ENCODE measurements at places on chromosomes 1 and 21. TPM values are rescaled to one million over a fixed set of nuclear protein-coding genes. Genes with fewer than 3 reads are reported as not detected.

The PDC gene
- total RNA-seq: not detected

The CBR3 gene
- total RNA-seq: 23.6 TPM

The MANEAL gene
- total RNA-seq: 13.1 TPM

The TFF3 gene
- not detected for total RNA-seq

The RASAL2 gene
- 47.8 TPM for total RNA-seq

The ANKRD65 gene
- total RNA-seq: 14.7 TPM

DNA sequence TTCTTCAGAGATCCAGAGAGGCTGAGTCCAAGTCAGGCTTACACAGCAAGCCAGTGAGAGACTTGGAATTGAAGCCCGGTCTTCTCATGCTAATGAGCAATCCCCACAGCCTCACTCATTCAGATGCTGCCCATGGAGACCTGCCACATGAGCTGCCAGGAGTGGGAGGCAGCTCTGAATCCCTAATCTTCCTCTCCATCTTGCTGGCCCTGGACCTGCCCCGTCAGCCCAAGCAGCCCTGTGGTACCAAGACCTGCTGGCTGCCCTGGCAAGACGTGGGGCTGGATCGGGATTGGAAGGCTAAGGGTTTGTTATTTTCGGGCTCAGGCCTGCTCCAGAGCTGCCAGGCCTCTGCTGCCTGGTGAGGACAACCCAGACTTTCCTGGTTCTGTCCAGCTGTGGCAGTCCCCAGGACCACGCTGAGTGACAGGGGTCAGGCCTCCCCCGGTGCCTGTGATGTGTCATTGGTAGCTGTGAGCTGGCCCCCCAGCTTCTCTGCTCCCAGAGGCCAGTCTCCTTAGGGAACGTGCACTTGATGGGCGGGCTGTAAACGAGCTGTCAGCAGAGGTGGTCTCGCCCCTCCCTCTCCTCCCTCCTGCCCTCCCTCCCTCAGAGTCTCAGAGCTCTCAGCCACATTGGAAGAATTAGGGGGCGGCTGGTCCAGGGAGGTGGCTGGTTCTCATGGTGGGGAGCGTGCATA is 135.0 kb downstream of the FOXD2 start:
- peaks cover 18% of the 10 kb centered on the region for H3K4me1 ChIP-seq
- H3K27me3 ChIP-seq: no peaks in the 10 kb centered on the region
- no peak for DNase-seq
- no peaks in the 10 kb centered on the region for H3K36me3 ChIP-seq

GRCh38 chr1:78275456-78275855 is 215.3 kb upstream of the PTGFR start:
- no peaks in the 10 kb centered on the region for H3K36me3 ChIP-seq
- H3K27ac ChIP-seq: no peak overlapping the region
- no peak overlapping the region for H3K4me3 ChIP-seq
- no peak for DNase-seq

GRCh38 chr1:95954585-95954984 is 720.6 kb downstream of the RWDD3 start:
- no peak overlapping the region for H3K4me3 ChIP-seq
- no peaks in the 10 kb centered on the region for H3K4me1 ChIP-seq
- H3K27ac ChIP-seq: no peak overlapping the region
- H3K36me3 ChIP-seq: no peaks in the 10 kb centered on the region
- DNase-seq: no peak

DNA sequence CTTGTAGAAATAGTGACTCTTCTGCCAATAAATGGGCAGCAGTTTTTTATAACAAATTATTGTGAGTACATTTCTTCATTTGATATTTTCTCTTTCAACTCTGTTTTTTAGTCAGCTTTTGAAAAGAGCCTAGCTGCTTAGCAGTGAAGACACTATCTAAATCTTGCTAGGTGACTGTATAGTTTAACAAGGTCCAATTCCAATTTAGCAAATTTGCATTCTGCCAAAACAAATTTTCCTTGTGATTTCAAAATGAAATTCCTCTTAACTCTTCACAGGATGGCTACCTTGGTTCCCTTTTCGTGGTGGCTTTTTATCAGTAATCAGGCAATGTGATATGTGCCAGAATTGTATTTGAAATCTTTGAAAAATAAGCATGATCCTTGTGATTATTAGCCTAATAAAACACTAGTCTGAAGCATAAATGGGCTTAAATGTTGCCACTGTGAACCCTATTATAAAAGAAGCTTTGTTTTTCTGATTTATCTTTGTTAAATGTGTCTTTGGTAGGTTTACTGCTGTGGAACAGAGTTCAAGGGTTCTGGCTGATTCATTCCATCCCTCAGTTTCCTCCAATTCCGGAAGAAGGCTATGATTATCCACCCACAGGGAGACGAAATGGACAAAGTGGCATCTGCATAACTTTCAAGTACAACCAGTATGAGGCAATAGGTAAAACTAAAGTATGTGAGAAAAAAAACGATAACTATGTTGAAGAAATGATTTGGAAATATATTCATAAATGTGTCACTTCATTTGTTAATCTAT is 12.2 kb downstream of the DNASE2B start:
- DNase-seq: no peak
- H3K4me3 ChIP-seq: no peak overlapping the region
- no peak overlapping the region for H3K27ac ChIP-seq
- H3K27me3 ChIP-seq: no peaks in the 10 kb centered on the region
- no peaks in the 10 kb centered on the region for H3K36me3 ChIP-seq
- peaks cover 25% of the 10 kb centered on the region for H3K4me1 ChIP-seq

DNA sequence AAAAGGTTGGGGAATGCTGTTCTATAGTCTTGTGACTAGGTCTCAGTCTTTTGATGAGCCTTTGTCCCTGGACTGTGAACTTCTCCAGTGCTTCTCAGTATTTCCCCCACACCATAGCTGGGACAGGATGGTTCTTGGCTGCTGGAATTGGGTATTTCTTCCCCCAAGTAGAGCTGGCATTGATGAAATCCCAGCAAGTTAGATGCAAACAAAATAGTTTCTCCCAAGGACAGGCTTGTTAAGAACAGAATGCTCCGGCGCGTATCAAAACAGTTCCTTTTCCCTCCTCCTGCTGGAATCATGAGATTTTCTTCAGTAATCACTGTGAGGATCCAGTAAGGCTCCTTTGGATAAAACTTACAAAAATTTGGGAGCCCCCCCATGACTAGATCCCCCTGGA is 162.6 kb downstream of the PIK3R3 start:
- H3K4me1 ChIP-seq: 0 out of 2 replicates have a peak, but pooled peaks cover 4% of the 10 kb centered on the region
- no peak overlapping the region for H3K4me3 ChIP-seq
- no peak overlapping the region for H3K27ac ChIP-seq
- H3K36me3 ChIP-seq: no peaks in the 10 kb centered on the region

- peak; percentile 64 for DNase-seq
- H3K4me1 ChIP-seq: peaks cover 58% of the 10 kb centered on the region
- H3K4me3 ChIP-seq: peak overlapping the region; percentile 75
These were observed 683 bp downstream of the LRRC8D start for GRCh38 chr1:89821322-89822108.

DNA sequence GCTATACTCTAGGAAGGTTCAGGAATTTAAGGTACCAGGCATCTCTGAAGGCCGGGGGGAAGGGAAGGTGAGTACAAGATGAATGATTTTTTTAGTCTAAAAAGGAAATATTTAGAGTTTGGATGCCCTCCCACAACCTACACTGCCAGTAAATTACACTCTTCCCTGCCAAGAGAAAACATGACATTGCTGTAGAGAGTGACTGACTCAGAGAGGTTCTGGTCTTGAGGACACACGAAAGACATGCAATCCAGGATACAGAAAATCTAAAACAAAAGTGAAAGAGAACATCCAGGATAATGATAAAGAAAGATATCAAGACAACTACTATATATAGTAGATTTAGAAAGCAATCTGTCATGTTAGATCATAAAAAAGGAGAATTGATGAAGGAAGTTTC is 200.5 kb downstream of the TYW3 start:
- no peak for DNase-seq
- no peaks in the 10 kb centered on the region for H3K4me1 ChIP-seq
- H3K4me3 ChIP-seq: no peak overlapping the region
- H3K27ac ChIP-seq: no peak overlapping the region
- no peaks in the 10 kb centered on the region for H3K36me3 ChIP-seq

- no peaks in the 10 kb centered on the region for H3K4me1 ChIP-seq
- no peak overlapping the region for H3K4me3 ChIP-seq
- DNase-seq: no peak
- H3K36me3 ChIP-seq: no peaks in the 10 kb centered on the region
- H3K27me3 ChIP-seq: peaks cover 58% of the 10 kb centered on the region
These were observed 19.6 kb downstream of the OLIG1 start for GRCh38 chr21:33089395-33090119.

DNA sequence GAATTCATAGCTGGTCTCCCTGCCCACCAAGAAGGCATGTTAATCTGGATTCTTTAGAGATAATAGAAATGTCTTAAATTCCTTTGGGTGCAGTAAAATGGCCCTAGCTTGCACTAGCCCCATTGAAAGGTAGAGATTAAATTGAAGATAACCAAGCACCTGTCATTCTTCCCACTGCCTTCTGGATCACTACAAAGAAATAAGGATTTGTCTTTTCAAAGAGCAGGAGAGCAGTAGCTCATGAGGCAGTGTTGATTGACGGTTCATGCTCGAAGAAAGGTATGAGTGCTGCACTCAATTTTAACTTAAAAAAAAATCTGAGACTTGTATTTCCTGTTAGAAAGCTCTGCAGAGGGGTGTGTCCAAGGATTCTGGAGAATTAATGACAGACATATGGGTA is 74.9 kb upstream of the F3 start:
- H3K36me3 ChIP-seq: no peaks in the 10 kb centered on the region
- peak; percentile 75 for DNase-seq
- peak overlapping the region; percentile 76 for H3K27ac ChIP-seq
- no peaks in the 10 kb centered on the region for H3K27me3 ChIP-seq

GRCh38 chr21:24832961-24833360 is 774.3 kb downstream of the MRPL39 start:
- H3K4me3 ChIP-seq: no peak overlapping the region
- no peak for DNase-seq
- H3K4me1 ChIP-seq: no peaks in the 10 kb centered on the region
- no peak overlapping the region for H3K27ac ChIP-seq
- no peaks in the 10 kb centered on the region for H3K27me3 ChIP-seq

DNA sequence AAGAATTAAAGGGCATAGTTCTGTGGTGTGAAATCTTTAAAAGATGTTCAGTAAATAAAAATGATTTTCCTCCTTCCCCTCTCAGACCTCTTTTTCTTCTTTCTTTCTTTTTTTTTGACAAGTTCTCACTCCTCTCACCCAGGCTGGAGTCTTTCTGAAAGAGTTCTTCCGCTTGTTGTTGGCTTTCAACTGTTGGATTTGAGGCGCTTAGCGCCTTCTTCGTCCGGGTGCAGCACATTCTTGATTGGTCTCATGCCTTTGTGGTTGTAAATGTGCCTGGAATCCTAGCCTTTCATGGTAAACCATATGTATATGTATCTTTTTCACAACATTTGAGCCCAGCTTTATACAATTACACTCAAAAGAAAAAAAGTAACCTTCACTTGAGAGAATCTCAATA is 980 bp upstream of the METTL18 start:
- no peak for DNase-seq
- H3K4me3 ChIP-seq: peak overlapping the region; percentile 85
- peaks cover 23% of the 10 kb centered on the region for H3K36me3 ChIP-seq
- peak overlapping the region; percentile 78 for H3K27ac ChIP-seq
- peaks cover 6% of the 10 kb centered on the region for H3K4me1 ChIP-seq
- H3K27me3 ChIP-seq: no peaks in the 10 kb centered on the region

DNA sequence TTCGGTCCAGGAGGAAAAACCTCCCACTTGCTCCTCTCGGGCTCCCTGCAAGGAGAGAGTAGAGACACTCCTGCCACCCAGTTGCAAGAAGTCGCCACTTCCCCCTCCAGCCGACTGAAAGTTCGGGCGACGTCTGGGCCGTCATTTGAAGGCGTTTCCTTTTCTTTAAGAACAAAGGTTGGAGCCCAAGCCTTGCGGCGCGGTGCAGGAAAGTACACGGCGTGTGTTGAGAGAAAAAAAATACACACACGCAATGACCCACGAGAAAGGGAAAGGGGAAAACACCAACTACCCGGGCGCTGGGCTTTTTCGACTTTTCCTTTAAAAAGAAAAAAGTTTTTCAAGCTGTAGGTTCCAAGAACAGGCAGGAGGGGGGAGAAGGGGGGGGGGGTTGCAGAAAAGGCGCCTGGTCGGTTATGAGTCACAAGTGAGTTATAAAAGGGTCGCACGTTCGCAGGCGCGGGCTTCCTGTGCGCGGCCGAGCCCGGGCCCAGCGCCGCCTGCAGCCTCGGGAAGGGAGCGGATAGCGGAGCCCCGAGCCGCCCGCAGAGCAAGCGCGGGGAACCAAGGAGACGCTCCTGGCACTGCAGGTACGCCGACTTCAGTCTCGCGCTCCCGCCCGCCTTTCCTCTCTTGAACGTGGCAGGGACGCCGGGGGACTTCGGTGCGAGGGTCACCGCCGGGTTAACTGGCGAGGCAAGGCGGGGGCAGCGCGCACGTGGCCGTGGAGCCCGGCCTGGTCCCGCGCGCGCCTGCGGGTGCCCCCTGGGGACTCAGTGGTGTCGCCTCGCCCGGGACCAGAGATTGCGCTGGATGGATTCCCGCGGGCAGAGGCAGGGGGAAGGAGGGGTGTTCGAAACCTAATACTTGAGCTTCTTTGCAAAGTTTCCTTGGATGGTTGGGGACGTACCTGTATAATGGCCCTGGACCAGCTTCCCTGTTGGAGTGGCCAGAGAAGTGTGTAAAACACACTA is 45.3 kb downstream of the MRPL39 start:
- H3K27ac ChIP-seq: no peak overlapping the region
- no peaks in the 10 kb centered on the region for H3K4me1 ChIP-seq
- no peaks in the 10 kb centered on the region for H3K36me3 ChIP-seq

DNA sequence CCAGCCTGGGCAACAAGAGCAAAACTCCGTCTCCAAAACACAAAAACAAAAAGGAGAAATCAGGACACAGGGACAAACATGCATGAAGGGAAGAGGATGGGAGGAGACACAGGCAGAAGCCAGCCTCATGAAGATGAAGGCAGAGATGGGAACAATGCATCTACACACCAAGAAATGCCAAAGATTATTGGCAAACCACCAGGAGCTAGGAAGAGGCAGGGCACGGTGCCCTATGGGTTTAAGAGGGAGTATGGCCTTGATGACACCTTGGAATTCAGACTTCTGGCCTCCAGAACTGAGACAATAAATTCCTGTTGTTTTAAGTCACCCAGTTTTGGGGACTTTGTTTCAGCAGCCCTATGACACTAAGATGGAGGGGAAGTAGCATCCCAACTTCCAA is 5.2 kb downstream of the TMPRSS3 start:
- no peaks in the 10 kb centered on the region for H3K27me3 ChIP-seq
- no peak overlapping the region for H3K27ac ChIP-seq
- H3K4me3 ChIP-seq: no peak overlapping the region
- no peaks in the 10 kb centered on the region for H3K36me3 ChIP-seq

- H3K4me1 ChIP-seq: peaks cover 23% of the 10 kb centered on the region
These were observed 575 bp downstream of the RRAGC start for GRCh38 chr1:38858833-38859560.

GRCh38 chr1:187871177-187871845 is 1042.6 kb downstream of the PLA2G4A start:
- no peaks in the 10 kb centered on the region for H3K27me3 ChIP-seq
- no peaks in the 10 kb centered on the region for H3K4me1 ChIP-seq
- H3K27ac ChIP-seq: no peak overlapping the region
- H3K36me3 ChIP-seq: no peaks in the 10 kb centered on the region
